ENCODE measurements at places on chromosomes 5 and 9. TPM values are rescaled to one million over a fixed set of nuclear protein-coding genes. Genes with fewer than 3 reads are reported as not detected.

The DAB2 gene
- not detected for total RNA-seq

The SARDH gene
- 0.60 TPM for total RNA-seq

The SIMC1 gene
- total RNA-seq, result 36.7 TPM

The FAM169A gene
- total RNA-seq, result 3.5 TPM

The ENTPD2 gene
- total RNA-seq, result not detected

The NR5A1 gene
- total RNA-seq, result not detected

The LRRC19 gene
- not detected for total RNA-seq

DNA sequence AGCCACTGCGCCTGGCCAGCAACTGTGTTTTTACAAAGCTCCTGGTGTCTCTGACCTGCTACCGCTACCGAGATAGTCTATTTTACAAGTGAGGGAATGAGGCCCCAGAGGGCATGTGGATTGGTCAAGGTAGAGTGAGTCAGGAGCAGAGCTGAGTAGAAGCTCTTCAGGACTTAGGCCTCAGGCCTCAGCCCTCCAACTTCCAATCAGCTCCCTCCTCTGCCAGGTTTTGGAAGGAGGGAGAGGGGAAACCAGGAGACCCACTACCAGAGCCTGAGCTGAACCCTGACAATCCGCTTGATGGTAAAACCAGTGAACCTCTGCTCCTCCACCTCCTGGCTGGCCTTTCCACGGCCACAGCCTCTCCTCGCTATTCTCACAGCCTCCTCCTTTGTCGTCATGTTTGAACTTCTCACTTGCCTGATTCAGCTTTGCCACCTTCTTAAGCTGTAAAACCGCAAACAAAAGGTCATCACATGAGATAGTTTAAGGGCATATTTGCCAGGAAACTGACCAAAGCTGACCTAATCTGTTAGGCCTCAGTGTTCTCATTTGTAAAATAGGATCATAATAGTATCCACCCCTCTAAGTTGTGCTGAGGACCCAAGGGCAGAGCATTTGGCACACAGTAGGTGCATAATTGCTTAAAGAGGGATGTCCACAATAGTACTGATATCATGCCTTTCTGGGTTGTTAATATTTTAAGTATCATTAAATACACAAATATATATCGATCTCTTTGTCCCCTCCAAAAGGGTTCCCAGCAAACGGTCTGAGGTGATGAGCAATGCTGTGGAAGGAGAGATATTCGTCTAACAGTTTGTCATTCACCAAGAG, 1.7 kb downstream of the TRAF1 start:
- DNase-seq, result no peak

DNA sequence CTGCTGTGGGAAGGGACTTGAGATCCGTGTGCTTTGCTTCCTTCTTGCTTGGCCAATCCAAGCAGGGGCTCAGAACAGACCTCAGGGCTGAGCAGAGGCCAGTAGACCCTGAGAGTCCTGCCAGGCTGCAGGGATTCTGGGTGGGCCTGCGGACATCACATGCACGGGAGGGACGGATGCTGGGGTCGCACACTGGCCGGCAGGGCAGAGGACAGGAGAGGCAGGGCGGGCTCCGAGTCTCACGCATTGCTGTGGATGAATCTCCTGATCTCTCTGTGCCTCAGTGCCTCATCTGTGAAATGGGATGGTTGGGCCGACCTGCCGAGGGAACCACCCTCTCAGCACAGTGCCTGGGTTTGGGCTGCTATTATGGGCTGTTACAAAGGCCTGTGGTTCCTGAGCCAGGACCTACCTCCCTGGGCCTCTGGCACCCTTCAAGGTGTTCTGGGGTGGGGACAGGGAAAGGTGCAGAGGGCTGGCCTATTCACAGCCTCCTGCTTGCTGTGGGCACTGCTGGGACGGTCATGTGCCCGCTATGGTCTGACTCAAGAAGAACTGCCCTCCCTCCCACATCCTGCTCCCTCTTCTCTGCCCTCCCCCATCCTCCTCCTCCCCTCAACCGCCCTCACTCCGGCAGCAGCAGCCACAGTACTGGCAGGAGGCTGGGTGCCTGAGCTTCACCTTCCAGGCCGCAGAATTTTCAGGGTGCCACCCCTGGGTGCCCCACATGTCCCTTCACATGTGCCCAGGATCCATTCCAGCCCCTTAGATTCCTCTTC, 43.3 kb downstream of the NCS1 start:
- no peak for DNase-seq

GRCh38 chr5:149297340-149298025, 25.8 kb downstream of the AFAP1L1 start:
- no peak for DNase-seq

DNA sequence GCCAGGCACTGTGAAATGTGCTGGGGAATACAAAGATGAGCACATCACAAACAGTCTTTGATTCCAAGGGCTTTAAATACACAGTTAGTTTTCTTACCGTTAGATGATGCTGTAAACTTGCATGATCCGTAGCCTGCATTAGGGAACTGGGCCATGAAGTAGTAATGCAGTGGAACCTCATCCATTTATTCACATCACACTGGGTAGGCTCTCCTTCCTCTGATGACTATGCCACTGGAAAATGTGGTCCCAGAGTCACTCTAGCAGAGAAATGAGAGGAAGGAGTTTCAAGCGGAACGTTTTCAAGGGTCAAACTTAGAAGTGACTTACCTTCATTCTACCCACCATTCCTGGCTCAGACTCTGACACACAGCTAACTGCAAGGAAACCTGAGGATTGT, 26.4 kb downstream of the ZFAND5 start:
- no peak for DNase-seq

GRCh38 chr5:163586531-163586956, 81.1 kb downstream of the MAT2B start:
- DNase-seq, result no peak

DNA sequence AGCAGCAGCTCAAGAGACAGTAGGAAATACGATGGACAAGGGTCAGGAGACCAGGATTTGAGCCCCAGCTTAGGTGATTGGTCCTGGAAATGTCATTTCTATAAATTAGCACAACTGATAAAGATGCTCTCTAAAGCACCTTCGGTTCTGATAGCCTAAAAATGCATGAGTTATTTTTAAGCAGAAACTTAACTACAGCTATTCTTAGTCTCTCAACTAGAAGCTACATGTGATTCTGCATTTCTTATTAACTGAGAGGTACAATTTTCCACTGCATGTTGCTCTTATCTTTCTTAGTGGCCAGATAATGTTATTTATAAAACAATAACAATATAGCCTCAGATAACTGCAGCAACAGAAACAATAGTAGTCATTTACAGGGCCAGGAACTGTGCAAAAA, 136.4 kb downstream of the GRIA1 start:
- no peak for DNase-seq

DNA sequence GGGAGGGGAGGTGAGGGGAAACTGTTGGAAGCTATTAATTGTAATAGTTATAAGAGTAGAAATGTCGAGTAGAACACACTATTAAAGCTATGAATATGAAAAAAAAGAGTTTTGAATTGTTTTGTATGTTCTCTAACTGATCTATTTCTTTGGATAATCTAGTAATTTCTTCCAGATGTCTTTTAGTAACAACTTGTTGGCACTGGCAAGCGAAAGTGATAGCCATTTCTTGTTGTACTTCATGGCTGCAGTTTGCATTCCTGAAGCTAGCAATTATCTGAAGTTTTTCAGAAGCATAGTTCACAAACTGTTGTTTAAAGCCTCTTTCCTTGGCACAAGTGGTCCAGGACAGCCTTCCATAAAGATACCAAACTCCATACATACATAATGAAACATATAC, 49.4 kb upstream of the SPATA31C2 start:
- DNase-seq, result no peak

DNA sequence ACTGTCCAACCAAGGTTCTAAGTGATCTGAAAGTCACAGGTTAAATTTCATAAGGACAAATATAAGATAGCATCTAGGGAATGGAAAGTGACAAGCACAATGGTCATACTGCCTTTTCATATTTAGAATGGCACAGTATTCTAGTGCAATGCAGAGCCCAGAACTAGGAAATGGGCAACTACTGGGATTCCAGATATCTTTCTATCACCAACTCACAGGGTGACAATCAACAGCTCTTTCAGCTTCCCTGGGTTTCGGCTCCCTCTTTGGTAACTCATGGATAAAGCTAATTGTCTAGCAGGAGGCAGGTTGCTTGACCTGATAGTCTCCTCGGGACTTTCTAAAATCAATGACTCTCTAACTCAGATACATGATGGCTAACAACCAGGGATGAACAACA, 60.4 kb downstream of the NR3C1 start:
- DNase-seq, result no peak

DNA sequence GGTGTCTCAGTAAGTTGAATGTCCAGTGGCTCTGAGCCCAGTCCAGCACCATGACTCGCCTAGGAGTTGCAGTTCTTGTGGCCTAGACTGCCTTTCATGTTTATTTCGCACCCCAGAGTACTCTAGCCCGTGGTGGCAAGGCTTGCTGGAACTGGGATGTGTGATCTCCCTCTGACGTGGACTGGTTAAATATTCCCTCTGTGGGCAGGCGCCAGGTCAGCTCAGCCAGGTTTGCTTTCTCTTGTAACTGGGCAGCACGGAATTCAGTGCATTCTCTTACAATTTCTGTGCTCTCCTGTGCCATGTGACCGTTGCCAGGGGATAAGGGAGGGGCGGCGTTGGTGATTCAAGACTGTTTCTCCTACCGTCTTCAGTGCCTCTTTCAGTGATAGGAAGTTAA, 270.8 kb downstream of the KDM4C start:
- DNase-seq, result no peak

DNA sequence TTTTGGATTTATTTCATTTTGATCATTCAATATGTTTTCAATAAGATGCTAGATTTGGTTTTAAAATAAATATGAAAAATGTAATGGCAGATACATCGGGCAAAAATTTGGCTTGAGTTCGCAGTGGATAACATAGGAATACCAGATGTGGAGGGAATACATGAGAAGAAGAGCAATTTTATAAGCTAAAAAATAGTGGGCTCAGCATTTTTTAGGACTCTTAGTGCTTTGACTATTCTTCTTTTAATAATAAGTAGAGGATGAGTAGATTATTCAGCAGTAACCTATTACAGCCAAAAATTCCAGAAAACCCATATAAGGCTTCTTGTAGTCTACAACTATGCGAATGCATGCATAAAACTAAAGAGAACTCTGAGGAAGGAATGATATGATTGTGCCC, 22.8 kb upstream of the GHR start:
- DNase-seq, result no peak

DNA sequence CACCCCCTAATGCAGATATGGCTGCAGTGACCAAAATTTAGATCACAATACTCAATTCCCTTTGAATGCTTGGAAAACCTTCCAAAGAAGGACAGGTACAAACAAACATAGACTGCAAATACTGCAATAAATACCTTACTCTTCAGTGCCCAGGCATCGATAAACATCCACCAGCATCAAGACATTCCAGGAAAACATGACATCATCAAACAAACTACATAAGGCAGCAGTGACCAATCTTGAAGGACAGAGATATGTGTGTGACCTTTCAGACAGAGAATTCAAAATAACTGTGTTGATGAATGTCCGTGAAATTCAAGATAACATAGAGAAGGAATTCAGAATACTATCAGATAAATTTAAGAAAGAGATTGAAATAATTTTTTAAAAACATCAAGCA, 488.6 kb downstream of the TLR4 start:
- no peak for DNase-seq

DNA sequence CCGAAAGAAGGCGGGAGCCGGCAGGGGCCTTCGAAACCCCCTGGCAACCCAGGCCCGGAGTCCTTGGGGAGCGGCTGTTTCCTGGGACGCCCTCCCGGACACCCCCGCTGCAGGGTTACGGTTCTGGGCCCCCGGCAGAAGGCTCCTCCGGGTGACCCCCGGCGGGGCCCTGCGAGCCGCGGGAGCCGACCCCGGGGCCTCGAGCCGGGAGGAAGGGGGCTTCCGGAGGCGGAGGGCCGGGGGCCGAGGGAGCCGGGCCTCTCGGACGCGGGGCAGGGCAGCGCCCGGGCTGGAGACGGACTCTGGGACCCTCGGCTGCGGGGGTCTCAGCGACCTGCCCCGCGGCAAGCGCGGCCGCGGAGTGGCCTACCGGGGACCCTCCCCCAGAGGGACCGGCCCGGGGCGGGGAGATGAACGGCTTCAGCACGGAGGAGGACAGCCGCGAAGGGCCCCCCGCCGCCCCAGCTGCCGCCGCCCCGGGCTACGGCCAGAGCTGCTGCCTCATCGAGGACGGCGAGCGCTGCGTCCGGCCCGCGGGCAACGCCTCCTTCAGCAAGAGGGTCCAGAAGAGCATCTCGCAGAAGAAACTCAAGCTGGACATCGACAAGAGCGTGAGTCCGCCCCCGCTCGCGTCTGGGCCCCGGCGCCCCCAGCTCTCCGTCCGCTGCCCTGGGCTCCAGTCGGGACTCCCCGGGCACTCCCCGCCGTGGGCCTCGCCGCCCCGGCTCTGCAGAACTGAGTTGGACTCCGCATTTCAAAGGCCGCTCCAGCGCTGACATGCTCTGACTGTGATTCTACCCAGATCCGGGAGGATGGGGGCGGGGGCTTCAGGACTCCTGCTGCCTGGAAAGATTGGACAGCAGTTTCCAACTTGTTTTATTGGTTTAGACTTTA, 645 bp downstream of the SAP30L start:
- peak; percentile 21 for DNase-seq

DNA sequence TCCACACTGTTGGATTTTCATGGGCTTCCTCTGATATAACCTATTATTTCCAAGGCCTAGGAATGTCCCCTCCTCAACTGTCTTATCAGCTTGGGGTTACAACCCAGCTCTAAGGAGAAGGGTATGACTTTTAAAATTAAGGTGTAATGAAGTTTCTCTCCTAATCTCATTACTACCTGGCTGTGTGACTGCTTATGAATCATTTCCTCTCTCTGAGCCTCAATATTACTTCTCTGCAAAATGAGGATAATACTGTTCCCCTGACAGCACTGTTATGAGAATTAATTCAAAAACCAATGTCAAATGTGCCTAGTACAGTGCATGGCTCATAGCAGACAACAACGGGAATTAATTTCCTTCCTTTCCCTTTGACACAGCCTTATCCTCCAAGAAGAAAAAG, 118.9 kb downstream of the NR6A1 start:
- no peak for DNase-seq

GRCh38 chr5:133700251-133700650, 87.9 kb upstream of the FSTL4 start:
- DNase-seq, result no peak

DNA sequence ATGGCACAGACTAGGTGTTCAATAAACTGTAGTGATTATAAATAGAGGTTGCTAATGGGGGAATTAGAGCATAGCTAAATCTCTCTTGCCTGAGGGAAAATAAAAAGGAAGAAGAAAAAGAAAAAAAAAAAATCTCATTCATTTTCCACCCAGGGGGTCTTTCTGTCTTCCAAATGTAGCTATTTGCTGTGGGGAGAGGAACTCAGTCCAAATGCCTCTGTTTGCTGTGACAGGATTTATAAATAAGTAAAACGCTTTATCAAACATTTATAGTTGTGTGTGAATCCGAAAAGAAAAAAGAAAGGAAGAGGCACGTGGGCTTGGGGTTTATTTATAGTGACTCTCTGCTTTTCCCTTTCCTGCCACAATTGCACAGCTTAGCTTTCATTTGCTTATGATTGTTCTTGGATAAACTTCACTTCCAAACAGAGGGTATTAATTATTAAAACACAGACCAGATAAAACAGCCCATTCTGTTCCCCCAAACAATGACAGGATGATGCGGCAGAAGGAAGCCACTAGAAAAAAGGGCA, 245.7 kb downstream of the ASTN2 start:
- no peak for DNase-seq

- DNase-seq, result no peak
Observed at GRCh38 chr9:33082128-33082527, 5.7 kb upstream of the SMU1 start.
